NCI-H1436 treated with DMSO at 0.1 percent for 48 hours (cell line): ENCODE measurements at places on chromosomes 3 and 15.

DNA sequence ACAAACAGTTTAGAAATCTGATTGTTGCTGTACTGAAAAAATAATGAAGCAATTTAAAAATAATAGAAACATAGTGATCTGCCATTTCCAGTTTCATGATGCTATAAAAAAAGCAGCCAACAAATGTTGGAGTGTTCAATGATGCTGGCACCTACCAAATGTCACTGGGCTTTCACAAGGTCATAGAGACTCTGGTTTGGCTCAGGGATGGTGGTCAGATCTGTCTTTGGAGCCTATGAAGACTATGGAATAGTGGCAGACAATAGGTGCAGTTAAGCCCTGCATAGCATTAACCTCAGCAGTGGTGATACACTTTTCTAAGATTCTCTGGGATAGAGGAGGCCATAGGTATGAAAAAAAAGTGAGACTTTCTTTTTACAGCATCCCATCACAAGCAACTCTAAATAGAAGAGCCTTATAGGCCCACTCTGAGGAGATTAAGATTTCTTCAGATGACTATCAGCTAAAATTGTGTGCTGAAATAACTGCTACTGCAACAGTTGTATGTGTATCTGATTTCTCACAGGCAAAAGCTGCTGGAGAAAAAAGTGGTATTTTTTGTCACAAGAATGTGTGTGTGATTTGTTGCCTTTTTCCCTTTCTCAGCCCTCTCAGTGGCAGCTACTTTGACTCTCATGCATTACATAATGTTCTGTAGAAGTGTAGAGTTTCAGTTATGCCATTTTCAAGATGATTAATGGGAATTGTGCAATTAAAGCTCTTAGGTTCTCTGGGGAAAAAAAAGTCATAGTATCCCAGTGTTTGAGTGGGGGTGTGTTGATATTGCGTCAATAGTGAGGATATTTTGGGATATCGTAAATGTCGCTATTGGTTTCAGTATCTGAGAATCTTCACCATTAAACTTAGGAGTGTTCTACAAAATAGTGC, 137.4 kb downstream of the MBNL1 start:
- DNase-seq = peak; percentile 81

GRCh38 chr3:50314342-50314741, 8.2 kb downstream of the HYAL2 start:
- no peak for DNase-seq

DNA sequence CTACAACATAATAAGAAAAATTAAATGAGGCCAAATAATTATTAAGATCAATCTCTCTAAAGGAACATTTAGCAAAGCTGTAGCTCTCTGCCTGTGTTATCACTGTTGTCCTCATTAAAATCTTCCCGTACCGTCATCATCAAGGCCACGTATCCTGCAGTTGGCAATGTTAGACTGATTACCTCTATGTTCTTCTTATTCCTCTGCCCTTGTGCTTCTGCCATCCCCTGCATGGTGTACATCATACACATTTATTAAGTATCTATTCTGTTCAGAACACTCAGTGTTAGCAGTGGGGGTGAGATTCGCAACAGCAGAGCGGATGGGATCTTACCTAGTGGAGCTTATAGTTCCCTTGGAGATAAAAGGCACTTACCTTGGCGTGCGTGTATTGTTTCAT, 12.8 kb downstream of the TPRG1 start:
- no peak for DNase-seq

DNA sequence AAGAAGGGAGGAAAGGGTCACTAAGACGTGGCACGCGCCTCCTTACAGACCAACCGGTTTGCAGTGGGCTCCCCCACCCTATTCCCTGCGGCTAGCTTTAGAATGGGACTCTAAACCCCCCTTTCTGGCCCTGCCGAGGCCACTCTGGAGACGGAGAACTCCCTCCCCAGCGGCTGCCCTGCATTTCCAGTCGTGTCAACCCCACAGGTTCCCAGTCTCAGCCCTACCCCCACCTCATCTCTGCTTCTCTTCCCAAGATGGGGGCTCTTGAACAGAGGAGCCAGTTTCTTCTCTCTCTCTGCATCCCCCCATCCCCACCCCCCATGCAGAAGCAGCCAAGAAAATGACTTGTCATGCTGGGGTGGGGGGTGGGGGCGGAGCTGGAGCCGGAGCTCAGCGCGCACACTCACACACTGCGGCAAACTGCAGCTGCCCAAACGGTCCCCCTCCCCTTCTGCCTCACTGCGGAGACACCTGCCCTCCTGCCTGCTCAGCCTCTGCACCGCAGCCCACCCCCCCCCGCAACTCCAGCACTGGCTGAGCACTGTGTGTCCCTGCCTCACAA, 871 bp downstream of the MAP1A start:
- DNase-seq = peak; percentile 22

- no peak for DNase-seq
These were observed 100.0 kb downstream of the THSD4 start for GRCh38 chr15:71215126-71215894.

- no peak for DNase-seq
These were observed 97.4 kb downstream of the KCNAB1 start for GRCh38 chr3:156217674-156218352.

DNA sequence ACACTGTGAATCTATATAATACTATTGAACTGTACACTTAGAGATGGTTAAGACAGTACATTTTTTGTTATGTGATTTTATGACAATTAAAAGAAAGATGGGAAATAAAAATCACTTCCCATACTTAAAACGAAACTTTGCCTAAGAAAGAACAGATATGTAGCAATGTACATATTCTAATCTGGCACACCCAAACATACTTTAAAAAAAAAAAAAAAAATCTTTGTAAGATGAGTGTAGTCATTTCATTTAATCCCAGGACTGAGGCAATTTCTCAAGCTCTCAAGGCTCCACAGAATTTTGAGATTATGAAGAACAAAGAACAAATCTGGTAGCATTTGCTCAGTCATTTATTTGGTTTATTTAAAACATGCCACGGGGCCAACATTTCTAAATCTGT, 40.3 kb upstream of the FEZF2 start:
- no peak for DNase-seq

DNA sequence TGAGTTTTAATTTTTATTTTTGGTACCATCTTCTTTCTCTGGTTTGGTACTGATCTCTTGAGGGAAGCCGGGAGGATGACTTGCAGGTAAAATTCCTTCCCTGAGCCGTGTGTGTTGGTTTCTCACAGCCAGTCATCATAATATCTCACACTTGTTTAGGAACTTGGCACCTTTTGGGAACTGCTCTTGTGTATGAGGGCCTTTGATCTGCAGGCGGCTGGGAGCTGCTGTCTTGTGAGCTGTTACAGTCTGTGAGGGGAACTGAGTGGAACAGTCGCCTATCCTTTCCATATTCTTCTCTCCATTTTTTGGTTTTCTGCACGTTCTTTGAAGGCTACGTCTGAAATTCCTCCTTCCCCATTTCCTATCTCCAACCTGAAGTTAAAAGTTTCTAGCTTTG, 75.2 kb downstream of the CACNA2D3 start:
- no peak for DNase-seq

DNA sequence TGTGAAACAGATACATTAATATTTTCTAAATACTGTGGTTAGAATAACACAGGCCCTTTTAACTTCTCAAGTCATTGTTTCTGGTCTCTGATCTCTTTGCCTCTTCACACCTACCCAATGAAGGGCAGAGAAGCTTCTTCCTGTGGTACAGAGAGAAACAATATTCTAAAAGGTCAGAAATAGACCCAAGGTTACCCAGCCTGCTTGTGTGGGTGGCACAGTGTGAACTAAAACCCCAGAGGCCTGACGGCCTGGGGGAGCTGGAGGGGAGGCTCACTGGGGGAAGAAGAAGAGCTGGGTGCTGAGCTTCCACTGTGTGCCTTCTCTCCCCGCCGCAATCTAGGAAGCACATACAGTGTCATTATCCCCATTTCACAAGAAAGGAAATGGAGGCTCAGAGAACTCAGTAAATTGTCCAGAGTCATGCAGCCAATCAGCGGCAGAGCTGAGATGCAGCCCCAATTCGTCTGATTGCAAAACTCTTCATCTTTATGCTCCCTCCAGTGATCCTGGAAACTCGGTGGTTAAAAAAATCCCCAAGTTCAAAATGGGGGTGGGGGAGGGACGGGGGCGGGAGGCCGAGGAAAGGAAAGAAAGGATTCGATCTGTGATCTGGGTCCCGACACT, 64.1 kb upstream of the HEG1 start:
- no peak for DNase-seq

GRCh38 chr3:185280572-185281365, 26.9 kb upstream of the EHHADH start:
- peak; percentile 22 for DNase-seq

GRCh38 chr15:78265137-78265460, 737 bp downstream of the DNAJA4 start:
- DNase-seq = no peak

DNA sequence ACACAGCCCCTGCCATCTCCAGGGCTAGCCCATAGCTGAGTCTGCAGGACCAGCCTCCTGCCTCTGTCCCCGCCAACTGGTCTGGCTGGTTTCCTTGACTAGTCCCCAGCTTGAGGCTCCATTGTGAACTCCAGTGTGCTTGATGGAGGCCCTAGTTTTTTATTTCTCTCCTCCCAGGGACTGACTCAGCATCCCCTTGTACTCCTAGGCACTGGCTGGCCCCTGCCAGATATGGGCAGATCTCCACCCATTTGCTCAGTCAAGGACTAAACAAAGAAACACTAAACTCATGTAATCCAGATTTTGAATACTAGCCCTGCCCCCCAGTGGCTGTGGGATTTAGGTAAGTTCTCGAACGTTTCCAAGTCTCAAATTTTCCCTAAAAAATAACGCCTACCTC, 415.4 kb upstream of the RORA start:
- DNase-seq = no peak

DNA sequence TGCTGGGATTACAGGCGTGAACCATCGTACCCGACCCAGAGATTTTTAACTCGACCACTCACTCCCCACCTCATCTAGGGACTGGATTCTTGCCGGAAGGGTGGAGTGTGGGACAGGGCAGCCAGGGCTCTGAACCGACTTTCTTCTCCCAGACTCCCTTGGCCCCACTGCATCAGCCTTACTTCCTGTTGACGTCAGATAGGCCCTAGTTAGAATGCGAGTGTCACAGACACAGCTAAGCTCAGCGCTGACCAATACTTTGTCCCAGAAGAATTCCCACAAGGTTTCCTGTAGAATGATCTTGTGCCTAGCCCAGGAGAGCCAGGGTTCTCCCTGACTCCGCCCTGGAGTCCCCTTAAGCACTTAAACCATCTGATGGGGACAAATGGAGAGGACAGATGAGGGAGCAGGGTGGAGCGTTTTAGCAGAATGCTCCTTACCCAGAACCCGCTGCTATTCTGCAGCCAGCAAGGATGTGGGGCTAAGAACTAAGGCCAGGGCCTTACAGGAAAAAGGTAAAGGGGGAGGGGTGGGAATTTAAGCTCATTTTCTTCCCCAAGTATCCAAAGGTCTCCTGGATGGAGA, 5.8 kb upstream of the TUSC2 start:
- DNase-seq = no peak

GRCh38 chr3:195209083-195209846, 61.7 kb downstream of the XXYLT1 start:
- no peak for DNase-seq

DNA sequence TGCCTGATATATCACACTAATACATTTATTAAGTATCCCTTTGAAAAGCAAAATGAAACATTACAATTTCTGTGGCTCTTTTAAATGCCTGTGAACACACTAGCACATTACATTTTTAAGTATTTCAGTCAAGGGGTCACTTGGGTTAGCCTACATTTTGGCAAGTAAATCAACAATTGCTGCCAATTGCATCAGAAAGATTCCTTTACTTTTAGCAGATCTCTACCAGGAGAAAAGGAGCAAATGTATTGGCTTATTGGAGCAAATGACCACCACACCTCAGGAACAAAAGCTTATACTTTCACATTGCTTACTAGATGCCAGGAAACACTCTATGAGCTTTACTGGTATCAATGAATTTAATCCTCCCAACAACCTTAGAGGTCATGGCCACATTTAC, 947.1 kb downstream of the FHIT start:
- no peak for DNase-seq

DNA sequence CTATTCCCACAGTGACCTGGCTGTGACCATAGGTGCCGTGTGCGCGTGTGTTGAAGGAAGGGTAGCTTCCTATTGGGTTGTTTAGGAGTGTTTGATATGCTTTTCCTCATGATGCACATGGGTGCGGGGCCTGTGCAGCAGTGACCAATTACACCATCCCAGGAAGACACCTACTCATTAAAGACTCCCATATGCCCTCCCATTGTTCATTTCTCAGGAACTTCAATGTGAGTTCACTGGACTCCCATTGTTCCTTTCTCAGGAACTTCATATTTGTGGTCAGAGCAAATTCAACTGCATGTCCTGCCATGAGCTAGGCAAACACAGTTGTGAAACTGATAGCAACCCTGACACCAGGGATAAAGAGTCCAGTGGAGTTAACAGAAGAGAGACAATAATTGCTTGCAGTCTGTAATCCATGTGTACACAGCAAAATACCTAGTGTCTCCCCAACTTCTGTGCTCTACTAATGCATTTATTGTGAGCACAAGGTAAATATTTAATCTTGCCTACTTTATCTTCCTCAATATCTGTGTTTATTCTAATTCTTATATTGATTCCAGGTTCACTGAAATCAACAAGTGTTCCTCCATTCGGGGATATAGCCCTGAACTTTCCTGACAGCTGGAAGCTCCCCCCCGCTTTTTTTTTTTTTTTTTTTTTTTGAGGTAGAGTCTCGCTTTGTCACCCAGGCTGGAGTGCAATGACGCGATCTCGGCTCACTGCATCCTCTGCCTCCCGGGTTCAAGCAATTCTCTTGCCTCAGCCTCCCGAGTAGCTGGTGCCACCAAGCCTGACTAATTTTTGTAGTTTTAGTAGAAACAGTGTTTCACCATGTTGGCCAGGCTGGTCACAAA, 57.5 kb upstream of the GCNT3 start:
- DNase-seq = no peak

DNA sequence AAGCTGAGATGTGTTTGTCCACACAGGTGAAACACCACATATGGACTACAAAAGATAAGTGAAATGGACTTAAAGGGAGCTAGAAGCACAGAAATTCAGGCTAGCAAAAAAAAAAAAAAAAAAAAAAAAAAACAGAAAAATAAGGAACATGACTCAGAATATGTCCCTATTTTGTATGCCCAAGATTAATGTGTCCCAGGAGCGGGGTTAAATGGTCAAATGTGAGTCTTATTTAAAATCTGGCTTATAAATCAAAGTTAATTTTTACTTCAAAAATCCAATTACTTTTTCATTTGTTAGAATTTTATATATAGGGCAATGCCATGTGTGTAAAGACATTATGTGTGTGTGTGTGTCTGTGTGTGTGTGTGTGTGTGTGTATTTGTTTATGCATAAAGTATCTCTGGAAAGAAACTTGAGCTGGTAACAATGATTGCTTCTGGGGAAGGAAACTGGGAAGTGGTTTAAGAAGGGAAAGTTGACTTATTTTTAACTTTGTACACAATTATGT, 986.5 kb downstream of the ROBO2 start:
- no peak for DNase-seq

GRCh38 chr3:161153480-161153879, 48.3 kb upstream of the B3GALNT1 start:
- DNase-seq = no peak

DNA sequence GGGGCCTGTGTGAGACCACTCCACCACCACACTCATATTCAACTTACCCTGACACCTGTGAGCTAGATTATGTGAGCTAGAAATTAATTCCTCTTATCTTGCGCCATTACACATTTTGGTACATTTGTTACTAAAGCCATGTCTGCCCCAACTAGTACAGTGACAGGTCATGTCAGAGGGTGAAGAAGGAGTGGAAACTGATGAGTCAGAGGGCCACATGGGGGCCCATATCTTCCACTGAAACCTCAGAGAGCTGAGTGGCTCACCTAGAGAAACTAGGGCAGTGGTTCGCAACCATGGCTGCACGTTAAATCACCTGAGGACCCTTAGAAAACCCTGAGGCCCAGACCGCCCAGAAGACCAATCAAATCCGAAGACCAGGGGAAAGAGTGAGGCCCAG, 15.7 kb upstream of the MEF2A start:
- DNase-seq = no peak
